Cerebellar nuclear complex (tissue), 1 donor: ENCODE measurements at places on chromosomes 5 and 9.

DNA sequence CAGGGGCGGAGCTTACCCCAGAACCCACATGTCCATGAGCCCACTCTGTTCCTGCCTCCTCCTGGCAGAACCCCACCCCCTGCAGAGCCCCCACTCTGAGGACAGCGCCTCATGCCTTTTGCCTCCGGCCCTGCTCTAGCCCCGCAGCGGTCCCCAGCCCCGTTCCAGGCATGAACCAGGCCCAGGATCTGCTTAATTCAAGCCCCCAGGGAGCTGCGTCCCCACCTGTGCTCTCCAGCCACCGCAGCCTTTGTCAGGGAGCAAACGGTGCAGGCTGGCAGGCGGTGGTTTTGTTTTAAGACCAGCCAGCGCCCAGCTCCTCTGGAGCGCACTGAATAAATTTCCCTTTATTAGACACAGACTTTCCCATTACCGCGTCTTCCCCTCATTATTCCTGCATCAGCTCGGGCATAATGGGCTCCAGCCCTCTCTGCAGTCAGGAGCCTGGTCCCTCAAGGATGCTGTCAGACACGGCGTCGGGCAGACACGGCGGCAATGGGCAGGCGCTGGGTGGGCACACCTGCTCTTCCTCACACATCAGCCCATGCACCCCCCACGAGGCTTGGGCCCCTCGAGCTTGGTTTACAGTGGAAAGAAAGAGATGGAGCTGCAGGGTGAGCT lies 137.6 kb downstream of the OLFM1 start:
- DNase-seq, result no peak

DNA sequence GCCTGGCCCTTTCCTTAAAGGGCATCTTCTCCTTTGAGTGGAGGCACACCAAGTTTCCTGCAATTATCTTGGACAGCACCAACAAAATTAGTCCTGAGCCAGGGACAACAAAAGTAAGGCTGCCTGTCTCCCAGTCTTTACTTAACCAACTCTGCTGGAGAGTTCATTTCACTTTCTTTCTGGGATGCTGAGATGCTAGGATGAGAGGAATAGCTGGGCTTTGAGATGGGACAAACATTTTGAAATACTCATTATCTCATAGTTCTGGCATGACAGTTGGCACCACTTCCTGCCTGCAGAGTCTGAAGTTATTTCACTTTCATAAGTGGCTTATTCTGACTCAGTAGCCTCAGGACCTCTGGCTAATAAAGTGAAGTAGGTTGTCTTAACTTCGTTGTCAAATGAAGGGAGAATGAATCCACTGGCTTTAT lies 157.0 kb downstream of the C9orf152 start:
- no peak for DNase-seq

DNA sequence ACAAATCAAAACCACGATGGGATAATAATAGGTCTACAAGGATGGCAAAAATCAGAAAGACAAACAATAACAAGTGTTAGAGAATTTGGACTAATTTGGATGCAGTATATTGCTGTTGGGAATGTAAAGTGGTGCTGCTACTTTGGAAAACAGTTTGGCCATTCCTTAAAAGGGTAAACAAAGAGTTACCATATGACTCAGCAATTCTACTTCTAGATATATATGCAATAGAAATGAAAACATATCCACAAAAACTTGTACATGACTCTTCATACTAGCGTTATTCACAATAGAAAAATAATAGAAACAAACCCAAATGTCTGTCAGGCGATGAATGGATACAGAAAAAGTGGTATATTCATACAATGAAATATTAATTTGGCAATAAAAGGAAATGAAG lies 58.3 kb downstream of the JAK2 start:
- DNase-seq, result no peak

DNA sequence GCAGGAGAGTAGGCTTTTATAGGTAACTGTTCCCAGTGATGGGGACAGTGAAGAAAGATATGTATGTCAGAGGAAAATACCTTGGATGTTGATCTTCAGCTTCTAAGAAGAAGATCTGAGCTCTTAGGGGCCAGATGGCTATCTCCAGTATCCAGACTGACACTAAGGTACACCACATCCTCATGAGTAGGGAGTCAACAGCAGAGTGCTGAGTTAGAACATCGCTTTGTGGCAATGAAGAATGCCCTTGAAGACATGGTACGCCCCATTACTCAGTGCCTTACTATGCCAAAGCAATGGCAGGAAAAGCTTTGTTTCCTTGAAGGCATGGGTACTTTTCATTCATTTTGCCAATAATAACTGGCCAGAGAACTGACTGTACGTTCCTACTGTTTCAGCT lies 263.7 kb downstream of the CEMIP2 start:
- DNase-seq, result no peak

GRCh38 chr5:140182803-140183367 lies 7.9 kb downstream of the CYSTM1 start:
- DNase-seq, result no peak

DNA sequence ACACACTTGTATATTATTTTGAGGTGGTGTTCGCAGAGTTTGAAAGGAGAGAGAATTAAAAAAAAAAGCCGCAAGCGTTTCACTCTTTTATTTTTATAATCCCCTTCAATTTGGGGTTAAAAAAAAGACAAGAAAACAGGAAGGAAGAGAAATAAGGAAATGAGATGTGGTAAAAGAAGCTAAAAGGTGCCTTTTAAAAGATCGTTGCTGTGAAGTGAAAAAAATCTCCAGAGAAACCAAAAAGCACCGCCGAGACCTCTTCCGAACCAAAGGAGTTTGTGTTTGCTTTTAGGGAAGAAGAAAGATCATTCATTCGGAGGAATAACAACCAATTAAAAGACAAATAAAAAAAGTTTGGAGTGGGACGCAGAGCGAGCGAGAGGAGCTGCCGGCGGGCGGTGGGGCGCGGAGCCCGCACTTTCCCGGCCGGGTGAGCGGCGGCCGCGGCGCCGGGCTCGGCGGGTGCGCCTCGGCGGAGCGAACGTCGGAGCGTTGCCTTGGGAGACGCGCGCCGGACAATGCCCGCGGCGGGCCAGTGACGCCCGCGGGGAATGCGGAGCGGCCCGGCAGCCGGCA lies 355 bp downstream of the TLE4 start:
- no peak for DNase-seq

DNA sequence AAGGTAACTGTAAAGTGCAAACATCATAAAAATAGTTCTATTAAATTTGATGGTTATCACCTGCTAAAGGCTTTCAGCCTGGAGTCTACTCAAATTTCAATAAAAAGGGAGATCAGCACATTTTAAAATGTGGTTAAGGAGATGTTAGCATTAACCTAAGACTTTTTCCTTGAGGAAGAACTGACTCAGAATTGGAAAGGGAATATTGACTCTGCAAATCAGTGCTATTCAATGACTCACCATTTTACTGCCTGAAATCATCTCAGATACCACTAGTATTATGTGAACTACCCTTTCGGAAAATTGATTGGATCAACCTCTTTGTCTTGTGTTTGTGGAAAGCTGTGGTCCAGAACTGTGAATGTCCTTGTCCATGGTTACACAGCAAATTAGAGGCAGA lies 113.3 kb downstream of the ADRB2 start:
- no peak for DNase-seq

GRCh38 chr5:98464737-98465330 lies 308.6 kb upstream of the RGMB start:
- DNase-seq, result no peak

- DNase-seq, result no peak
Observed at GRCh38 chr5:173919443-173919842, 31.3 kb downstream of the CPEB4 start.
